Skin of body (tissue), 3 donors: ENCODE measurements at places on chromosomes 3 and 15. TPM values are rescaled to one million over a fixed set of nuclear protein-coding genes. Genes with fewer than 3 reads are reported as not detected.

The COL7A1 gene
- total RNA-seq, result 71.4 TPM

The LXN gene
- 14.1 TPM for total RNA-seq

The TMEM207 gene
- not detected for total RNA-seq

The TP63 gene
- 86.9 TPM for total RNA-seq

The LNP1 gene
- total RNA-seq, result 3.4 TPM

The CEMIP gene
- total RNA-seq, result 6.5 TPM

The CP gene
- total RNA-seq, result 1.1 TPM

The HRG gene
- not detected for total RNA-seq

The APOD gene
- total RNA-seq, result 24.9 TPM
